Hypothalamus (tissue), 51 donors: ENCODE measurements at places on chromosomes 11 and 22.

DNA sequence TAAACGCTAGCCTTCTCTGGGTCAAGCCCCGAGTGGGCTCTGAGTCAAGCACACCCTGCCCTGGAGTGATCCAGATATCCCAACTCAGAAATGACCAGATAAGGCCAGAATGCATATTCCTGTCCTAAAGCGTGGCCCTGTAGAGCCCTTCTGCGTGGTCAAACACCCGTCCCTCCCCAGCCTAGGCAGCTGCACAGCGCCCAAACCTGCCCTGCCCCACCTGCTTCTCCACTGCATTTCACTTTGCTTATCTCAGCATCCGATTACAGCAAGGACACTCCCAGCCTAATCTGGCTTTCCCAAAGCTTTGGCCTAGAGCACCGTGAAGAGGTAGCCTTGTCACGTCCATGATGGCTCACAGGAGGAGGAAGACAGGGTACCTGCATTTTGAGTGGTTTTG is 11.9 kb upstream of the TMPRSS4 start:
- DNase-seq: no peak

GRCh38 chr22:43152357-43153071 is 1.2 kb downstream of the TSPO start:
- DNase-seq: peak; percentile 39

- no peak for DNase-seq
Observed at GRCh38 chr11:2298795-2299761, 2.6 kb downstream of the C11orf21 start.

DNA sequence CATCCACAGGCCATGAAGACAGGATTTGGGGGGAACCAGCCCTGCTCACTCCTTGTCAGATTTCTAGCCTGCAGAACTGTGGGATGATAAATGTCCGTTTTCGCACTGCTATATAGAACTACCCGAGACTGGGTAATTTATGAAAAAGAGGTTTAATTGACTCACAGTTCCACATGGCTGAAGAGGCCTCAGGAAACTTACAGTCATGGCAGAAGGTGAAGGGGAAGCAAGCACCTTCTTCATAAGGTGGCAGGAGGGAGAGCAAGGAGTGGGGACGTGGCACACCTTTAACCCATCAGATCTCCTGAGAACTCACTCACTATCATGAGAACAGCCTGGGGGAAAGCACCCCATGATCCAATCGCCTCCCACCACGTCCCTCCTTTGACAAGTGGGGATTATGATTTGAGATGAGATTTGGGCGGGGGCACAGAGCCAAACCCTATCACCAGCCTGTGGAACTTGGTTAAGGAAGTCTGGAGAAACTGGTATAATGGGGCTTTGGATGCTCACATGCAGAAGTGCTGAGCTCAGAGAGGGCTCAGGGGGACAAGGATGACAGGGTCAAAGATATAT is 50.7 kb downstream of the MYEOV start:
- DNase-seq: no peak

- DNase-seq: no peak
Observed at GRCh38 chr22:36772451-36772850, 3.5 kb downstream of the IFT27 start.

DNA sequence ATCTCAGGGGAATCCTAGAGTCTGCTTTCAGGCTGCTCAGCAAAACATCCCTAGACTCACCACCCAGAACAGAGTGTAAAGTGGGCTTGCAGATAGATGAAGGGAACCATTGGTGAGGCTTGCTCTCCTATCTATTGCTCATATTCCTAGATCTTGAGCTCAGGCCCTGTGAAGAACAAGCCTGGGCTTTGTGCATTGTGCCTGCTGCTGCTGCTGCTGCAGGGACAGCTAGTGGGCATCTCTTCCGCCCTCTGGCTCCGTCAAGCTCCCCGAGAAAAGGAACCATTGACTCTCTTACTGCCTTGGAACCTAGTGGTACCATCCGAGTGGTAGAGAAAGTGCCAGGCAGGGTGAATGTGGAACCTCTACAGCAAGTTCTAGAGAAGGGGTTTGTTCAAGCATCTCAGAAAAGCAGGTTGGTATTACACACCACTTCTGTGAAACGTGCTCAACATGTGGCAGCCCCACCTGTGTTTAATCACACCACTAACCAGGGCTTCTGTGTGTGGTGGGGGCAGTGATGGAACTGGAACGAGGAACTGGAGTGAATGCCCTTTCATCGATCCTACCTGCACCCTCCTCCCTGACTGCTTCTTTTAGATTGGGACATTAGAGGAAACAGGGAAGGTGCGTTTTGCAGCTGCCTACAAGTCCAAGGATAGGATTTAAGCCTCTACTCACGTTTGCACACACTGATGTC is 4.4 kb downstream of the BACE1-AS start:
- peak; percentile 40 for DNase-seq

DNA sequence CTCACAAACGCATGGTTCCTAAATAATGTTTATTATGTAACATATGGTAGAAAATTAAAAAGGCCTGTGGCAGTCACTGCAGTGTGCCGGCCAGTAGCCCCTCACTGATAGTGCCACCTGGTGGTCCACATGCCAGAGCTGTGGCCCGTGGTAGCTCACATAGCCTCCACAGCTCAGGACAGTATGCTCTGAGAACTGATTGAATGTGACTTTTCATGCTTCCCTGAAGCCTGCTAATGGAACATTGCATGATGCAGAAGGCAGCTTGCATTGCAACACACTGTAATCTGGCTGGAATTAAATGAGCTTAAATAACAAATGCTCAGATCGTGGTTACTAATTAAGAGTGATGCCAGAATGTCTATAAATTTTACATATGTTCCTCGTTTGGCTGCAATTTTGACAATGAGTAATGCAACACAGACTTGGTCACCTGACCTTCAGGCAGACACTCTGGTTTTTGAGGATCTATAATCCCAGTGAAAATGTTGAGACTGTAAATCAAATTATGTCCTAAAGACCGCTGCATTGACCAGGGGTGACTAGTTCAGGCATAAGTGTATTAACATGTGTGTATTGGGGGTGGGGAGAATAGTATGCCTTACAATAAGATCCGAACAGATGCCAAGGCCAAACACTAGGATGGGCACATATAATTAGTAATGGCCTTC is 566.4 kb downstream of the METTL15 start:
- no peak for DNase-seq

- DNase-seq: no peak
Observed at GRCh38 chr22:38162881-38163843, 18.5 kb downstream of the PLA2G6 start.

- DNase-seq: no peak
Observed at GRCh38 chr11:93059117-93059957, 89.9 kb downstream of the MTNR1B start.
